Panc1 (cell line): ENCODE measurements at places on chromosomes 5 and 9. TPM values are rescaled to one million over a fixed set of nuclear protein-coding genes. Genes with fewer than 3 reads are reported as not detected.

Gene TMEM215
- total RNA-seq = not detected

- no peaks in the 10 kb centered on the region for H3K36me3 ChIP-seq
- no peaks in the 10 kb centered on the region for H3K27me3 ChIP-seq
- no peak overlapping the region for H3K4me3 ChIP-seq
- H3K4me1 ChIP-seq = peaks cover 3% of the 10 kb centered on the region; the same call in 1 of the 2 replicates
- H3K27ac ChIP-seq = no peak overlapping the region
- DNase-seq = no peak
Observed at GRCh38 chr5:1033606-1034420, 25.2 kb downstream of the NKD2 start.

Gene DDX4
- not detected for total RNA-seq

DNA sequence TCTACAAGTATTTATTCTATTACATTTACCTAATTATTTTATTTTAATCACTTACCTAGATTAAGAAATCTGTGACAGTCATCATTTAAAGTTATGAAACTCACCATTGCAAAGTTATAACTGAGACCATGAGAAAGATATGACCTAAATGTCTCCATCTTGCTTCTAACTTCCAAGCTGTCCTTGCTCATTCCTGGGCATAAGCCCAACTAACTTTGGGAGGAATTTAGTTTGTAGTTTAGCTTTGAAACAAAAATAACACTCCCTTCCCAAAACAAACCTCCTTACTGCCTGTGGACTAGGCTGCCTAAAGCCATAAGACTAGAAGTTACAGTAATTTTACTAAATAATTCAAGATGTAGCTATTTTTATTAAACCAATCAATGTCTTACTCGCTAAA is 195.6 kb upstream of the RAI14 start:
- no peaks in the 10 kb centered on the region for H3K4me1 ChIP-seq
- DNase-seq = no peak
- H3K27me3 ChIP-seq = no peaks in the 10 kb centered on the region
- H3K36me3 ChIP-seq = no peaks in the 10 kb centered on the region
- H3K27ac ChIP-seq = no peak overlapping the region

GRCh38 chr9:7089406-7090193 is 331.8 kb downstream of the KDM4C start:
- no peaks in the 10 kb centered on the region for H3K36me3 ChIP-seq
- no peaks in the 10 kb centered on the region for H3K4me1 ChIP-seq
- DNase-seq = no peak

GRCh38 chr9:115972843-115973595 is 180.6 kb upstream of the PAPPA start:
- no peaks in the 10 kb centered on the region for H3K27me3 ChIP-seq
- no peaks in the 10 kb centered on the region for H3K4me1 ChIP-seq
- no peaks in the 10 kb centered on the region for H3K36me3 ChIP-seq
- H3K27ac ChIP-seq = no peak overlapping the region

Gene ZNF658
- 3.6 TPM for total RNA-seq

DNA sequence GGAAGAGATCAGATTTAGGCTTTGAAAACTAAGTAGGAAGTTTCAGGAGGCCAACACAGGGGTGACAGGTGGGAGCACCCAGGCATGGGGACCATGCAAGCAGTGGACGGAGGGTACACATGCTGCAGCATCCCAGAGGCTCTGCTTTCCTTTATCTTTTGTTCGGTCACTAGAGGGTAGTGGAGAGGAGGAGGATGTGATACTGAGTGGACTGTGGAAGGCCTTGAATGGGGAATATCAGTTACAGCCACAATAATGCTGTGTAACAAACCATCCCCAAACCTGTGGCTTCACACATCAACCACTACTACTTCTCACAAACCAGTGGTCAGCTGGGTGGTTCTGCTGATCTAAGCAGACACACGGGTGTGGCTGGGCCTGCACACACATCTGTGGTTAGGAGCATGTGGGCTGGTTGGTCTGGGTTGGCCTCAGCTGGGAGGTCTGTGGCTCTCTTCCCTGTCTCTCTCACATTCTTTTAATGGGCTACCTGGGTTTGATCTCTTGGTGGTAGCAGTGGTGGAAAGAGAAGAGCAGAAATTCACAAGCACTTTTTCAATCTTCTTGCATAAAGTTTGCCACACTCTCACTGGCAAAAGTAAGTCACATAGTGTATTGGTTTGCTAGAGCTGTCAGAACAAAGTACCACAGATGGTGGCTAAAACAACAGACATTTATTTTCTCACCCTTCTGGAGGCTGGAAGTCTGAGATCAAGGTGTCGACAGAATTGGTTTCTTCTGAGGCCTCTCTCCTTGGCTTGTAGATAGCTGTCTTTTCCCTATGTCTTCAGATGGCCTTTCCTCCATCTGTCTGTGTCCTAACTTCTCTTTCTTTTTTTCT is 238.7 kb downstream of the AGTPBP1 start:
- no peak overlapping the region for H3K4me3 ChIP-seq
- H3K27ac ChIP-seq = no peak overlapping the region
- H3K36me3 ChIP-seq = no peaks in the 10 kb centered on the region
- H3K27me3 ChIP-seq = no peaks in the 10 kb centered on the region
- no peaks in the 10 kb centered on the region for H3K4me1 ChIP-seq
- no peak for DNase-seq

DNA sequence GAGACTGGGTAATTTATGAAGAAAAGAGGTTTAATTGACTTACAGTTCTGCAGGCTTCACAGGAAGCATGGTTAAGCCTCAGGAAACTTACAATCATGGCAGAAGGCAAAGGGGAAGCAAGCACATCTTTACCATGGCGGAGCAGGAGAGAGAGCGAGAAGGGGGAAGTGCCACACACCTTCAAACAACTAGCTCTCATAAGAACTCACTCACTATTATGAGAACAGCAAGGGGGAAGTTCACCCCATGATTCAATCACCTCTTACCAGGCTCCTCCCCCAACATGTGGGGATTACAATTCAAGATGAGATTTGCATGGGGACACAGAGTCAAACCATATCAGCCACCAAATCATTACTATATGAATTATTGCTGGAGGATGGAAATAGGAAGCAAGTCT is 30.3 kb upstream of the STX17 start:
- no peaks in the 10 kb centered on the region for H3K36me3 ChIP-seq
- no peak for DNase-seq
- H3K27me3 ChIP-seq = no peaks in the 10 kb centered on the region; the same call in 1 of the 2 replicates
- H3K4me3 ChIP-seq = no peak overlapping the region

DNA sequence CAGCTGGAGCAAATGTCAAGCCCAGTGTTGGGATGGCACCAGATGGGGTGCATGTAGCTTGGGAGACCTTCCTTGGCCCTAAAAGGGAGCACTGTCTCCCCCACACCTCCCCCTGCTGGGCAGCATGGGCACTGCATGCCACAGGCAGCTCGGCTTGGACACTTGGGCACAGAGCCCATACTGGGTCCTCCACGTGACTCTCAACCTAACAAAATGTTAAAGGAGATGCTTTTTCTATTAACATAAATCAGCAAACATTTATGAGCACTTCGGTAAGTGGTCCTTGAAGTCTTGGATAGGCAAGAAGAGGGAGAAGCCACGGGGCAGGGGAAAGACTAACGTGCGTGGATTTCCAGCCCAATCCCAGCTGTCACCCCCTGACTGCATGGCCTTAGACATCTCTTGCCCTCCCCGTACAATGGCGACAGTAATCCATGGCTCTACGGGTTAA is 23.9 kb upstream of the MAPK9 start:
- H3K4me1 ChIP-seq = no peaks in the 10 kb centered on the region
- DNase-seq = no peak
- no peak overlapping the region for H3K27ac ChIP-seq
- H3K4me3 ChIP-seq = no peak overlapping the region

Gene ICE1
- 38.3 TPM for total RNA-seq

Gene TMEM252
- not detected for total RNA-seq

Gene PRDM9
- total RNA-seq = not detected

DNA sequence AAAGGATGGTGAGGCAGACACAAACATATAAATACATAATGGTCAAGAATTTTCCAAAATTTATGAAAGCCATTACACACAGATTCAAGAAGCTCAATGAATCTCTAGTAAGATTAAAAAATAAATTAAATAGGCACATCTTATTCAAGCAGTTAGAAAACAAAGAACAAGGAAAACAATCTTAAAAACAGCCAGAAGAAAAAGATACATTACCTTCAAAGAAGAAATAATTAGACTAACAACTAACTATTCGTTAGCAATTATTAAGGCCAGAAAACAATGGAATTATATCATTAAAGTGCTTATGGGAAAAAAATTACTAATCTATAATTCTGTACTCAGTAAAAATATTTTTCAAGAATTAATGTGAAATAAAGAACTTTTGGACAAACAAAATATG is 593.1 kb downstream of the EBF1 start:
- H3K27ac ChIP-seq = no peak overlapping the region
- H3K36me3 ChIP-seq = no peaks in the 10 kb centered on the region
- DNase-seq = no peak
- no peaks in the 10 kb centered on the region for H3K4me1 ChIP-seq
- H3K27me3 ChIP-seq = no peaks in the 10 kb centered on the region
- no peak overlapping the region for H3K4me3 ChIP-seq

Gene TMC1
- total RNA-seq = 0.36 TPM

GRCh38 chr5:134103998-134104654 is 10.4 kb upstream of the TCF7 start:
- no peaks in the 10 kb centered on the region for H3K36me3 ChIP-seq
- H3K27me3 ChIP-seq = no peaks in the 10 kb centered on the region
- H3K27ac ChIP-seq = no peak overlapping the region

DNA sequence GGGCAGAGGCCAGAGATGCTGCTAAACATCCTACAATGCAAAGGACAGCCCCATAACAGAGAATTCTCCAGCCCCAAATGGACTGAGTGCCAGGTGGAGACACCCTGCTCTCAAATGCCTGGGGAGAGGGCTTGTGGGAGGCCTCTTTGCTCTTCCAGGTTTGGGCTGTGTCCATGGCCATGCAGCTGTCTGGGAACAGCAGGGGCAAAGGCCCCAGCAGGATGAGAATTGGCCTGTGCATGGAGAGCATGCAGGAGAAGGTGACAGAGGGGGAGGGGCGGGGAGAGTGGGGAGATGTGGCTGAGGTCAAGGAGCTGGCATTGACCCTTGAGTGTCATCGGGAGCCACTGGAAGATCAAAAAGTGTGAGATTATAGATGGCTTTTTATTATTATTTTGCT is 111.5 kb upstream of the ERCC6L2 start:
- no peaks in the 10 kb centered on the region for H3K27me3 ChIP-seq
- H3K27ac ChIP-seq = no peak overlapping the region
- no peak overlapping the region for H3K4me3 ChIP-seq
- no peak for DNase-seq
- H3K4me1 ChIP-seq = no peaks in the 10 kb centered on the region

DNA sequence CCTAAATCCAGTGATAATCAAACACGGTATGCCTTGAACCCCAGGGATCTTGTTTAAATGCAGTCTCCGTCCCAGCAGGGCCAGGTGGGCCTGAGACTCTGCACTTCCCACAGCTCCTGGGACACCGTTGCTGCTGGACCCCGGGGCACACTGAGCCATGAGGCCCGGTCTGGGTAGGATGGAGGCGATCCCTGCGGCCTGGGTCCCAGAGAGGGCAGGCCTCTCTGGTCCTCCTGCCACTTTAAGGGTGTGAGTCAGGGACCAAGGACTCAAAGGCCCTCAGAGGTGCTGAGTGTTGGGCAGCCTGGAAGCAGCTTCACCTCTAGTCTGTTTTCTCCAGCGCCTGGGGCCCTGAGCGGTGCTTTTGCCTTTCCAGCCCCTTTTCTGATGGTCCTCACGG is 34.1 kb upstream of the SLC9A3 start:
- no peaks in the 10 kb centered on the region for H3K36me3 ChIP-seq
- no peak overlapping the region for H3K4me3 ChIP-seq
- no peaks in the 10 kb centered on the region for H3K27me3 ChIP-seq
- no peak for DNase-seq
- peaks cover 21% of the 10 kb centered on the region for H3K4me1 ChIP-seq

- no peak for DNase-seq
- H3K4me3 ChIP-seq = no peak overlapping the region
- H3K27me3 ChIP-seq = no peaks in the 10 kb centered on the region
- H3K4me1 ChIP-seq = no peaks in the 10 kb centered on the region
- no peaks in the 10 kb centered on the region for H3K36me3 ChIP-seq
- no peak overlapping the region for H3K27ac ChIP-seq
Observed at GRCh38 chr5:80282054-80282453, 26.2 kb upstream of the SERINC5 start.

Gene TLE1
- 12.9 TPM for total RNA-seq

DNA sequence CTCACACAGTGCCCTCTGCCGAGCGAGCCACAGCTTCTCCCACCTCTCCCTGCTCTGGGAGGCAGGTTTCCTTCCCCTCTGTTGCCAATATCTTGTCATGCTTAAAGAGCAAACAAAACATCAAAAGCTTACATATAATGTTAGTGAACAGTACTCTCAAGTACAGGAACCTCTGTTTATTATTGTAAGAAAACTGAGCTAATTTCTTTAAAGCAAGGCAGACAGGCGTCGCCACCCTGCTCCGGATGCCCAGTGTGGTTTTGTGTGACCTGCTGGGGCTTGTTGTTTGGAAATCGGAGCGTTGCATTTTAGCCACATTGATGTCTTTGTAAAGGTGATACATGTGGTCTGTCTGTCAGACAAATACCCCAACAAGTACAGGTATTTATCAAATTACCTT is 401.4 kb upstream of the IRX1 start:
- no peaks in the 10 kb centered on the region for H3K36me3 ChIP-seq
- DNase-seq = no peak
- peaks cover 14% of the 10 kb centered on the region for H3K27me3 ChIP-seq
- H3K4me3 ChIP-seq = no peak overlapping the region
- H3K4me1 ChIP-seq = no peaks in the 10 kb centered on the region

DNA sequence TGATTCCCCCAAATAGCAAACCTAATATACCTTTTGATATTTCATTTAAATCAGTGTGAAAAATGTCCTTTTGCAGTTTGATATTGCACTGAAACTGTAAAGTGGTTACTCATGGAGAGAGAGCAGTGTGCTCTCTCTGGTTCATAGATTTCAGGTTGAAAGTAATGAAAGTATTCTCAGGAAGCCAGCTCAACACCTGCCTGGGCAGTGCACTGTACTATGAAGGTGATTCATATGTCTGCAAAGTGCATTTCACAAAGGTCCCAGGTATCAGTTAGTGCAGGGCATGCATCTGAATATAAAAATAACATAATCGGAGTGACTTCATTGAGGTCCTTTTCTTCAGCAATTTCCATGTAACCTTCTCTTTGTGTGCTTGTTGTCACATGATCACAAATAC is 274.3 kb downstream of the CDH18 start:
- H3K36me3 ChIP-seq = no peaks in the 10 kb centered on the region
- no peak for DNase-seq
- no peaks in the 10 kb centered on the region for H3K4me1 ChIP-seq
- no peak overlapping the region for H3K27ac ChIP-seq
- H3K4me3 ChIP-seq = no peak overlapping the region
